ENCODE measurements at places on chromosomes 2 and 18.

GRCh38 chr2:240308111-240308651 is 127.3 kb upstream of the GPC1 start:
- no peak for DNase-seq

GRCh38 chr2:66543257-66543767 is 108.4 kb downstream of the MEIS1 start:
- no peak for DNase-seq

GRCh38 chr18:49135877-49136276 is 185.1 kb upstream of the SMAD7 start:
- DNase-seq: no peak

DNA sequence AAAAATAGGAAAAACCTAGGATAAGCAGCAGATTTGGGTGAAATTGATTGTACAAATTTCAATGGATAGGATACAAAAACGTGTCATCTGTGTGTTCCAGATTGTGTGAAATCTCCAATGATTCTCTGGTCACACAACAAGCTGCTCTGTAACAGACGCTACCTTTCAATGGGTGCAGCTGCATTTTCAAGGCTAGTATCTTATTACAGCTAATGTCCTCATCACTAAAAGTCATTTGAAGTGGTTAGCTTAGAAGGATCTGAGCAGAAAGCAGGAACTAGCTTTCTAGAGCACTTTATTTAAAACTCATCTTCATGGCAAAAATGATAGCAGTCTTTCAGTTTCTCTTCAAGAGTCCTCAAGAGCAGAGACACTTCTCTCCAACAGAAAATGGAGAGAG is 364.6 kb downstream of the LRP1B start:
- no peak for DNase-seq

DNA sequence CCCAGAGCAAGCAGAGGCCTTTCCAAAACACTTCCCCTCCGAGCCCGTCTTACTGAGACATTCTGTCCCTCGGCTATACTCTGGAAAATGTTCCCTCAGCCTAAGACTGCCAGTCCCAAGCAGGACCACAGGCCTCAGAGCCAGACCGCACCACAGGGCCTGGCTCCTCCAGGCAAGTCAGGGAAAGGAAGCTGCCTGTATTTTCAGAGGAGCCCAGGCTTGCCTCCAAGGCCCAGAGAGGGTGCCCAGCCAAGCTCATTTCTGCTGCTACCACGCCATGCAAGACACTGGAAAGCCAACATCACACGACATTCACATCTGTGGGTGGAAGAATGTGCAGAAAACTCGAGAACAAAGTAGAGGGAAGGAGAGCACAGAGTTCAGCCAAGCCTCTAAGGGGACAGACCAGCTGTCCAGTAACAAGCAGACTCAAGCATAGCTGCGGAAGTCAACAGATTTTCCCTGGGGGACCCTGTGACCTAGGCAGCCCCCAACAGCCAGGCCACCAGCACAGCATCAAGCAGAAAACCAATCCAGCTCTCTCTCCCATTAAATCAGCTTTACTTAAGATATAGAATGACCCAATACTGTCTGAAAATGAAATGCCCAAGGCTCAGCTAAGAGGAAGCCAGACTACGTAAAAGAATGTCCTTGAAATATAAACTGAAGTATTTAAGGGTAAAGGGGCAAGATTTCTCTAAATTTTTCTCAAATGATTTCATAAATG is 123.9 kb downstream of the ZFP36L2 start:
- DNase-seq: no peak

All from GM04504 (cell line).